ENCODE measurements at places on chromosomes 6 and 20.
A peak's percentile ranks its signal among the peaks of the same experiment; 100 is the strongest.

GRCh38 chr6:25017932-25018567, 82.3 kb upstream of the RIPOR2 start:
- peak; percentile 83 for DNase-seq

DNA sequence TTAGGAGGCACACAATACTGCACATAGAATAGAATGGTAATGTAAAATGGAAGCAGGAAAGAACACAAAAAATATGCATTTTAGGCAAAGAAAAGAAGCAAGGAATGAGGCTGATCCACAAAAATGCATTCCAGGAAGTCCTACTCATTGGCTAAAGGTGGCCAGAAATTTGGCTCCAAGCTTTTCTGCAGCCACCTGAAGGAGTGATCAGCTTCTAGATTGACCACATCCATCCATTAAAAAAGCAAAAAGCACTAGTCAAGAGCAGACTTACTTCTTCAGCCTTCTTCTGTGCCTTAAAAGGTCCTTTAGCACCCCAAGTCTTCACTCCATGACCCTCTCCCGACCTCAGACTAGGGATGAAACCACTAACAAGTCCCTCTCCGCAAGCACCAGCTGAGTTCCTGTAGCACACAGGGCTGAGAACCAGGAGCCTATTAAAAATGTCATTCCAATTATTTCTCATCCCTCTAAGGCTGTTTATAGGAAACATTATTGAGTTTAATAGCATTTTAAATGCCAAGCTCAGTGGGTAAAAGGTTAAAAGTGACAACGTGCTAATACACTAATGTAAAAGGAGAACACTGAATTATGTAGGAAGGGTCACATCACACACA, 36.5 kb downstream of the TRAM2 start:
- no peak for DNase-seq

- DNase-seq: no peak
Observed at GRCh38 chr6:149910721-149911151, 12.2 kb downstream of the RAET1G start.

DNA sequence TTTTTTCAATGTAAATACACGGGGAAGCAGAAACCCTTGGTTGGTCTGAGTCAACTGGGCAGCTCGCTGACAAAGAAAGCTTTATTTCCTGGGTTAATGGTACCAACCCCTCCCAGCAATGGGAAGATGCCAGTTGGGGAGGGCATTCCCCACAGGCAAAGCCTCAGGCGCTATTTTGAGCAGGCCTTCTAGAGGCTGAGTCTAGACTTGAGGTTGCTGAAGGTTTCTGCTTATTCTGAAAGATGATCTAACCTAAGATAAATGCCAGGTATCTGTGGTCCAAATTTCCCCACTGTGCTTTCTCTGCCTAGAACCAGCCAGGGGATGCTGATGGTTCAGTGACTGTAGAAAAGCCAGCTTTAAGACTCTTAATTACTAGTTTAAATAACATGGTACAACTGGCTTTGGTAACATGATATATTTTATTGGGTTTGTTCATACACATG, 172.5 kb upstream of the JARID2 start:
- DNase-seq: no peak

- no peak for DNase-seq
Observed at GRCh38 chr6:46638650-46639049, 14.0 kb downstream of the CYP39A1 start.

- no peak for DNase-seq
Observed at GRCh38 chr6:124722141-124722878, 239.9 kb upstream of the RNF217 start.
